ENCODE measurements at places on chromosomes 2 and 18.

- DNase-seq: no peak
Measured at GRCh38 chr18:42730272-42730671, 385.2 kb downstream of the RIT2 start.

- DNase-seq: no peak
Measured at GRCh38 chr2:173955004-173955403, 10.2 kb downstream of the SP3 start.

- no peak for DNase-seq
Measured at GRCh38 chr2:119550856-119551255, 6.6 kb downstream of the CFAP221 start.

DNA sequence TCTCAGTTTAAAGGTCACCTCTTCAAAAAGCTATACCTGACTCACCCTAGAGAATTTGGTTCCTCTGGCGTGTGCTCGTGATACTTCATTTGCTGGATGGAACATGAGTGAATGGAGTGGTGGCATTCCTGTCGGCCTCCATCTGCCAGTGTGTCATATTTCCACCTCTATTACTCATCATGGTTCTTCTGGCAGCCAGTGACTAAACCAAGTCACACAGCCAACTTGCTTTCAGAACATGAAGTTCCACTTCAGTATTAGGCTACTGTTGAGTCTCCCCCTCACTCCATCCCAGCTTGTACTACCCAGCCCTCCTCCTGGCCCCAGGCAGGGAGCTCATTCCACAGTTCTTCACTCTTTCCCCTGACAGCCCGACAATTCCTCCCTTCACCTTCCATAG lies 169.8 kb downstream of the MREG start:
- DNase-seq: peak; percentile 30

GRCh38 chr2:16635791-16636699 lies 29.6 kb downstream of the CYRIA start:
- no peak for DNase-seq

GRCh38 chr18:60188958-60189357 lies 183.6 kb downstream of the MC4R start:
- DNase-seq: no peak

DNA sequence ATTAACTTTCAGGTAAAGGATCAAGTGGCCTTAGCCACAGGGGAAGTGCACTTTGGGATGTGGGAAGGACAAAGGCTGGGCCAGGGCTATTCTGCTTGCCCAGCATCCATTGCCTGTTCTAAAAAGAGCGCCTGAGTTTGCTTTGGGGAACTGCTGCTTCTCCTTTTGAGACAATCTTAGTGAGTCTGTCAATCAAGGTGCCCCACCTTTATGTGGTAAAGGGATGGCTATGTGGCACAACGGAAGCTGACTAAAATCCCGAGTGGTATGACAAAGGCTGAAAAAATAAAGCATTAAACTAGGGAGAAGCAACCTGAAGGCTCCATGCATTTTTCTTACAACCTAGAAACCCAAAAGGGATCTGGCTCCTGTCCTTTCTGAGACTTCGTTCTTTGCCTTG lies 540.5 kb downstream of the SLC4A3 start:
- no peak for DNase-seq

DNA sequence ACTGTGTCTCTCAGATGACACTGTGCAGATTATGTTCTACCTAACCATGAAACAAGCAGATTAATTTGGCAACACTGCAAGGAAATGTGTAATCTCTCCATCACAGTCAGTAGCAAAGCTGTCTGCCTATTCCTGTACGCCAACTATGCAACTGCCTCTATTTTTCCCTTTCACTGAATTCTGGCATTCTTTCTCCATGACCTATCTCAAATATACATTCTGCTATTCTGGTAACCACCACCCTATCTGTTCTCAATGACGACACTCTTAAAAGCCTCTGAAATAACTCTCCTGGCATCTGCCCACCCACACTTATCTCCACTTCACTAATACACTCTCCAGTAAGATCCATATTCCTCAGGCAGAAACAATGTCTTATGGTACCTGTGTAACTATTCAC lies 78.7 kb downstream of the ABCA12 start:
- DNase-seq: no peak

GRCh38 chr2:12099374-12099773 lies 352.9 kb downstream of the LPIN1 start:
- DNase-seq: no peak

DNA sequence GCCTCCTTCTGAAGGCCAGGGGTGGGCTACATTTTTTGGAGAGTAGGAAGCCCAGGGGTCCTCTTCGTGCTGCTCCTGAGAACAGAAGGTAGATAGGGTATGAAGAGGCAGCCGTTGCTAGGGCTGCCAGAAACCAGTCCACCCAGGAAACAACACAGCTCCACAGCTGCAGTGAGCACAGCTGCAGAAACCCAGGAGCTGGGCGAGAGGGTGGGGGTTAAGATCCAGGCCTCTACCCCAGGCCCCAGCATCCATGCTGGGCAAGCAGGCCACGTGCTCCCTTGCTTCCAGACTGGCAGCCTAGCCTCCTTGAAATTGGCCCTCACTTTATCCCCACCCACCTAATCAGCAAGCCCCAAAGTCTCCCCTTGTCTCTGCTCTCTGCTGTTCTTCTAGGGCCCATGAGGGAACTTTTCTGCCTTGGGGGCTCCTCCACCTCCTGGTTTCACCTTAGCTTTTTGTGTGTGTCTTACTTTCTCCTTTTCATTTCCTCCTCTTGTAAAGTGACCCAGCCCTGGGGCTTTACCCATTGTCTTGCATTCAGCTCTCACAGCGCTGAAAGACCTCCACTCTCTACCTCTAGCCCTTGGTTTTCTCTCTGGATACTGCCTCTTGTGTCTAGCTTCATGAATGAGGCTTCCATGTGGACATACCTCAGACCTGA lies 30.7 kb downstream of the STON1 start:
- no peak for DNase-seq

- DNase-seq: no peak
Measured at GRCh38 chr2:169438466-169439072, 40.7 kb upstream of the BBS5 start.

DNA sequence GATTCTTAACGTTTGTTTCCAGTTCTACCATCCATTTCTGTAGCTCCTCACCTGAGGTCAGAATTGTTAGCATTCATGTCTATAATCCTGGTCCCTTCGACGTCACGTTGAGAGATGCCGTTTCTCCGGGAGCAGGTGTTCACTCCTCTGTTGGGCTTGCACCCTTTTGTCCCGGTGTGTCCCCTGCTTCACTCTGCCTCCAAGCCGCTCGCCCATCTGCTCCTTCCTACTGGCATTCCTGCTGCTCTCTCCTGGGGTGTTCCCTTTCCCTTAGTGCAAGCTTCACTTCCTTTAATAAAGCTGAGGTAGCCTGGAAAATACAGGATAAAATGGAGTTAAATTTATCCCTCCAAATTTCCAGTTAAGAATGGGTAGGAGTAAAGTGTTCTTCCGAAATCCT lies 61.9 kb upstream of the CABYR start:
- no peak for DNase-seq

GRCh38 chr2:21422050-21422449 lies 298.3 kb downstream of the TDRD15 start:
- DNase-seq: no peak

- no peak for DNase-seq
Measured at GRCh38 chr2:127027715-127028114, 79.2 kb downstream of the BIN1 start.

DNA sequence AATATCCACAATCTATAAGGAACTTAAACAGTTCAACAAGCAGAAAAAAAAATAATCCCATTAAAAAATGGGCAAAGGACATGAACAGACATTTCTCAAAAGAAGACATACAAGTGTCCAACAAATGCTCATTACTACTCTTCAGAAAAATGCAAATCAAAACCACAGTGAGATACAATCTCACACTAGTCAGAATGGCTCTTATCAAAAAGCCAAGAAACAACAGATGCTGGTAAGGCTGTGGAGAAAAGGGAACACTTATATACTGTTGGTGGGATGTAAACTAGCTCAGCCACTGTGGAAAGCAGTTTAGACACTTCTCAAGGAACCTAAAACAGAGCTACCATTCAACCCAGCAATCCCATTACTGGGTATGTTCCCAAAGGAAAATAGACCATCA lies 7.2 kb upstream of the CRYGB start:
- no peak for DNase-seq

DNA sequence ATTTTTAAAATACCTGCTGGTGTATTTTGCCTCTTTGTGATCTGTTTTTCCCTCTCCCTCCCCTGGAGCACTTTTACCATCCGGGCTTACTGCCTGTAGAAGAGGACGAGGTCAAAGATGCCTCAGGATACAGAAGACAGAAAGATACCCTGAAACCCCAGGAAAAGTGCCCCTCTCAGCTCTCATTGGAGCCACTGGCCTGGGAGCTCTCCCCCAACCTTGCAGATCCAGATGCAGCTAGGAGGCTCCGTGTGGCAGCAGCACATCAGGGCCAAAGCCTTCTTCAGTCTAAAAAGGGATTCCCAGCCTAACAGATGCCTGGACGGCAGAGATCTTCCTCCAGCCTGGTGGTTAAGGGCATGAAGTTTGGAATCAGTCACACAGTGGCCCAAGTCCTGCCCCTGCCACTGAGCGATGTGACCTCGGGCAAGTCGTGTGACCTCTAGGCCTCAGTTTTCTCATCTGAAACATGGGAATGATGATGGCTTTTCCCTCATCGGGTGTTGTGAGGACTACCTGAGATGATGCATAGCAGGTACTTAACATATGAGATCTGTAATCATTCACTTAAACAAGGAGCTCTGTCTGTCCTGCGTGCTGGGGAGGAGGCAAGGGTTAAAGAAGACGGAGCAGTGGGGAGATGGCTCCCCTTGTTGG lies 239.4 kb downstream of the DYSF start:
- DNase-seq: no peak

GRCh38 chr18:74760436-74760835 lies 162.8 kb downstream of the ZNF407 start:
- DNase-seq: no peak

DNA sequence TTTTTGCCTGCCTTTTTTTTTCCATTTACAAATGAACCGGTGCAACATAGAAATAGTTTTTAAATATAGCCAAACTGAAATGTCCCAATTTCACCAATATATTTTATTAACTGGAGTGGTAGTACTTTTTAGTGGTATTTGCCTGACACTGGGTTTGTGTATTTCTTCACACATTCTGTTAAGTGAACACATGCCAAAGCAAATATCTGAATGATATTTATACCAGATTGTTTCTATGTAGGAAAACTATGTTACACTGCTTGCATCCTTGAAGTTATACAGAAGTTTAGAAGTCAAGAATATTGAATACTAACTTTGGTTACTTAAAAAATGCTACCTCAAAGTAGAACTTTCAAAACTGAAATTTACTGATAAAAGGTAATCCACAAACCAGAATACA lies 19.4 kb upstream of the ITPRID2 start:
- no peak for DNase-seq

DNA sequence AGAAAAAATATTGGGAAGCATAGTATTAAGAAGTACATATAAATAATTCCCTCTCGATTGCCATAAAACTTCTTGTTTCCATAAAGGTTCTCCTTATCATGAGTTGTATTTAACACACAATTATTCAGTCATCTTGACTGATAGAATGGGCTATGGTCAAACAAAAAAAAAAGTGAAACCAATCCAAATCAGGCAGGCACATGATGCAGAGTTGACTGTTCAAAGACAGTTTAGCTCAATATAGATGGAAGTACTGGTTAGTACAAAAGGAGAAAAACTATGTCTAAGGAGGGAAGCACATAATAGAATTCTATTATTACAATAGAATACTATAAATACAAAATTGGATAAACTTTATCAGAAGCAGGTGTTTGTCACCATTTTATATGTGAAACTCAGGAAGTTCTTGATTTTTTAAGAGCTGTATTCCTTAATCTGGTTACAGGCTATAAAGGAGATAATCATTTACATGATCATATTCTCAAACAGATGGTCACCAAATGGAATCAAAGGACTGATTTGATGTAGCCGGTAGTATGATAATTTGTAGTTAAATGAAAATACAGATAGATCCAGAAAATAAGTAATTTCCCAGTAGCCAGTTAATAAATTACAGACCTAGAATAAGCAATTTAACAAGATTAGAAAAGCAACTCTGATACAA lies 18.2 kb upstream of the CALCRL start:
- DNase-seq: no peak

- DNase-seq: no peak
Measured at GRCh38 chr2:23492337-23492675, 107.3 kb downstream of the KLHL29 start.

GRCh38 chr2:29518010-29518409 lies 402.8 kb downstream of the CLIP4 start:
- no peak for DNase-seq

DNA sequence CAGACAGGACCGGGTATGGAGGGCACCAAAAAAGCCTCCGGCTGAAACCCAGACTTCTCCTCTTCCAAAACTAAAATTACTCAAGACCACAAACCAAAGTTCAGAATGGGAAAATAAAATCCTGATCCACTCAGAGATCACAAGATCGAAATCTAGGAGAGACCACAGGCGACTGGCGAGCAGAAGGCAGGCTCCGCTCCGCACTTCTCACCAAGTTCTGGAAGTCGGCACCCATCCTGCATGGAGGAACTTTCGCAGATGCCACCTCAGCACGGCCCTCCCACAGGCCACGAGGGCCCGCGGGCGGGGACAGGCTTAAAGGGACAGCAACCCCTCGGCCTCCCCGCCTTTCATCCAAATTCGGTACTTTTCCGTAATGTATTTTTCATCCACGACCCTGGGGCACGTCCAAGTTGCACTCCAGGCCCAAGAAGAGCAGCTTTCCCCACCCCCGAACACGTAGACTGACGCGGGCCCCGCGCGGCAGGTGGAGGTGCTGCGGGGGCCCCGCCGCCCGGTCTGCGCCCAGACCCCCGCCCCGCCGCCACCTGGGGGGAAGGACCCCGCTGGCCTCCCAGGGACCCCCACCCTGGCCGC lies 43.7 kb downstream of the HDLBP start:
- DNase-seq: peak; percentile 33

DNA sequence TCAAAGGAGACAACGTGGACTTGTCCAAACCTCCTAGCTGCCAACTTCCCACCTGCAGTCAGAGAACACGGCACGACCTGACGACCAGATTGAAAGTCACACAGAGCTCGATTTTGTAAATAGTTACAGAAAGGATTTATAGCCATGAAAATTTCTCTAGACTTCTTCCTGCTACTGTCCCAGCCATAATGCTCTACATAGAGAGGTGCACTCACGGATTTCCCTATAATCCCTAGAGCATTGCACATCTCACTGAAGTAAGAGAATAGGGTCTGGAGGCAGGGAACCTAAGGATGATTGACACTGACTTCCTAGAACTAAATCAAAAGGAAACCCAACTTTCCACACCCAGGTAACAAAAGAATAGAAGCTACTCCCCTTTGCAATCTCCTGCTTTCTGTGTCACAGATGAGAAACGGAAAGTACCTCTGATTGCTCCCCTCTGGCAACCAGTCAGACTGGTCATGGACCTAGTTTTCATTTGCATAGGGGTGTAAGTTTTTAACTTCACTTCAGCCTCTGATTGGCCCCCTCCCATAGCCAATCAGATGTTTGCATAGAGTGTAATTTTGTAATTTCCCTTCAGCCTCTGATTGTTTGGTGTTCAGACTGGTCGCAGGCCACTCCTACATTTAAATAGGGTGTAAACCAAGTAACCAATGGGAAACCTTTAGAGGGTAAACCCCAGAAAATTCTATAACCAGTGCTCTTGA lies 58.6 kb upstream of the FBXO11 start:
- no peak for DNase-seq

All from AG04450 (cell line).